Stimulated activated CD4-positive, alpha-beta T cell treated with anti-CD3 and anti-CD28 coated beads, Interleukin-2, amount 100 ng/mL, for 4 hours (primary cell): ENCODE measurements at places on chromosomes 3 and 15.

- DNase-seq = no peak
These were observed at the start of gene HCN4 for GRCh38 chr15:73368301-73369136. TSS of gene HCN4 (minus strand) at chr15:73368958. CDS start at chr15:73368270, 688 bp downstream.

DNA sequence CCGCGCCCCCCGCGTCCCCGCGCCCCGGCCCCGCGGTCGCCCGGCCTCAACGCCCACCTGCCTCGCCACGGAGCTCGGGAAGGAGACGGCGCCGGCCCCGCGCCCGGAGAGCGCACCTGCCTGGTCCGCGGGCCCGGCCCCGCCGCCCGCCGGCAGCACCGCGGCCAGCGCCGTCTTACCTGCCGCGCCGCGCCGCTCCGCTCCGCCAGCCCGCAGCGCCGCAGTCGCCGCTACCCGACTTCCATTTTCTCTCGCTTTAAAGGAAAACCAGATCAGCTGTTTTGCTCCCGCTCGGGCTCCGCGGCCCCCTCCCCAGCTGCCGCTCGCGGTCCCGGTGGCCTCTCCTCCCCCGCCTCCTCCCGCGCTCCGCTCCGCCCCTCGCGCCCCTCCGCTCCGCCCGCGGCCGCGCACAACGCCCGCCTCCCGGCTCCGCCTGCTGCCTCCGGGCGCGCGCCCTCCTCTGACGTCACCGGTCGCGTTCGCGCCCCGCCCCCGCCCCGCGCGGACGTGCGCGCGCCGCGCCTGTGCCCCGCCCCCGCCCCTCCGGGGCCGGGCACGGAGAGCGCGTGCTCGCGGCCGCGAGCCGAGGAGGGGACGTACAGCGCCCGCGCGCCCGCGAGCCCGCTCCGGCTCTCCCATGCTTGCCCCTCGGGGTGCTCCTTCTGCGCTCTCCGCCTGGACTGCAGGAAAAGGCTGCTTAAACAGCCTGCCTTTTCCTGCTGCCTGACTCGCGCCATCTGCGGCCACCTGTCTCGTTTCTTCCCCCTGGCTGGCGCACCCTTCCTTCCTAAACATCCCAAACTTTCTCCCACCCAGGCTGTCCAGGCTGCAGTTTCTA is 159.8 kb upstream of the CHRNA7 start:
- peak; percentile 81 for DNase-seq

DNA sequence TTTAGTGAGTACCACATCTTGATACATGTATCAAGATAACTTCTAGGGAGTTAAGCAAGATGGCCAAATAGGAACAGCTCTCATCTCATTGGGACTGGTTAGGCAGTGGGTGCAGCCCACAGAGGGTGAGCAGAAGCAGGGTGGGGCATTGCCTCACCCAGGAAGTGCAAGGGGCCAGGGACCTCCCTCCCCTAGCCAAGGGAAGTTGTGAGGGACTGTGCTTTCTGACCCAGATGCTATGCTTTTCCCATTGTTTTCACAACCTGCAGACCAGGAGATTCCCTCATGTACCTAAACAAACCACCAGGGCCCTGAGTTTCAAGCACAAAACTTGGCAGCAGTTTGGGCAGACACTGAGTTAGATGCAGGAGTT is 665.0 kb upstream of the CBLB start:
- no peak for DNase-seq

GRCh38 chr15:101023501-101024072 is 104.4 kb downstream of the LRRK1 start:
- no peak for DNase-seq

- no peak for DNase-seq
These were observed 14.4 kb downstream of the NGLY1 start for GRCh38 chr3:25768851-25769250.

GRCh38 chr15:28025413-28025812 is 73.7 kb downstream of the OCA2 start:
- DNase-seq = no peak

GRCh38 chr15:63460210-63461155 is 43.9 kb upstream of the USP3 start:
- no peak for DNase-seq

GRCh38 chr15:40930430-40931299 is 1.5 kb downstream of the DLL4 start:
- peak; percentile 25 for DNase-seq

DNA sequence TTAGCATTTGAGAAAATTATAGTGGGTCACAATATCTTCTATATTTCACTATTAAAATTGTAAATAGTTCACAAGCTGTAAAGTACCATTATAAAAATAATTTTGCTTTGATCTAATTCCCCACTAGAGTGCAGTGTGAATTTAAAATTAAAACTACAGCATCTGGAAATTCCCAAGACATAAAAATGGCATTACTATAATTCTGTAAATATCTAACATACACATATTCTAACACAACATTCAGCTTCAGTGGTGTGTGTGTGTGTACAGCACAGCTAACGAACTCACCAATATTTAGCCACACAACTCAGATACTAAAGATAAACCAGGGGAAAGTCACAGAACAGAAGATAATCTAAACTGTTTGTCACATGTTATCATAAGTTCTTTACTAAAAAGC is 424.9 kb upstream of the ZNF385D start:
- no peak for DNase-seq

DNA sequence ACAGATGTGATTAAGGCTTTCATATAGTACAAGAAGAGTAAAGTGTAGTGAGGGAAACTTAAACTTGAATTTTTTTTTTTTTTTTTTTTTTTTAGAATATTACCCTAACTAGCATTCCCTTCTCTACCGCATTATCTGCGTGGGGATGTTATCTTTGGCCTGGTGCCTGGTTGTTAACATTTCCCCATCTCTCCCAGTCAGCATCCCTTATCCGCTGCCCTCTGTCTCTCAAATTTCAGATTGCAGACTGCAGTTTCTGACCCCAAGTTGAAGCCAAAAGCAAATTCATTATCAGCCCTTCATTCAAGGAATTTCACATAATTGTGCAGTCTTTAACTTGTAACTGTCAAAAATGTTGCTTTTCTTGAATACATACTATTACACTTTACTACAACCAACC is 353.0 kb downstream of the PLOD2 start:
- no peak for DNase-seq

DNA sequence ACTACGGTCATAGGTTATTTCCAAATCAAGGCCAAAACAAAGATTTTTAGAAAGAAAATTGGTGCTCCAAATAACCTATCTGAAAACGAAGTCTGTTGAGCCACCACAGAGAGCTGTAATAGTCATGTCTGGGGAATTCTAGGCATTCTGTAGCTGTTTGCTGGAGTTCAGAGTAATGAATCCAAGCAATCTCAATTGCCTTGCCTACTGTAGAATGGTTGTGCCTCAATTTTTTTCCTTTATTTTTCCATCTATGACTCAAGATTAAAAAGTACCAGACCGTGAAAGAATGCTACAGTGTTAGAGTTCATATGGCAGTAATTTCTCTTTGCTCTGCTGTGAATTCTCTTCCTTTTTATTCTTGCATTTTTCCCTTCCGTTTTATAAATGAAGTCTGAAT is 1007.2 kb upstream of the ALCAM start:
- no peak for DNase-seq

- no peak for DNase-seq
These were observed 58.3 kb downstream of the SMAD6 start for GRCh38 chr15:66760097-66760967.

- no peak for DNase-seq
These were observed 49.0 kb downstream of the MSL2 start for GRCh38 chr3:136146981-136147729.

DNA sequence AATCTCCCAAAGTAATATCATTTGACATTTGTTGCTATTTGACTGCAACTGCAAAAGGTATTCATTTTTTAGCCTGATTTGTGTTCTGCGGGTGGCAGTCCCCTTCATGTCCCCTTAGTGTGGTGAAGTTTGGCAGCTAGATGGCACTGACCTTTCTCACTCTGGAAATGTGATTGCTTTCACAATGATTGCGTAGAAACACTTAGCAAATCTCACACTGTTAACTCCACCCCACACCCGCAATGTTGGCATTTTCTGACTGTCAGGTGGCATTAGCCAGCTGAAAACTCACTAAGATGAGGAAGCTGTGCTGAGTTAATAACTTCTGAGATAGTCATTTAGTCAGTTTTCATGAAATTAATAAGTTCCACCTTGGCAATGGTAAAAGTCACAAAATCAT is 76.9 kb downstream of the TRIM69 start:
- no peak for DNase-seq

DNA sequence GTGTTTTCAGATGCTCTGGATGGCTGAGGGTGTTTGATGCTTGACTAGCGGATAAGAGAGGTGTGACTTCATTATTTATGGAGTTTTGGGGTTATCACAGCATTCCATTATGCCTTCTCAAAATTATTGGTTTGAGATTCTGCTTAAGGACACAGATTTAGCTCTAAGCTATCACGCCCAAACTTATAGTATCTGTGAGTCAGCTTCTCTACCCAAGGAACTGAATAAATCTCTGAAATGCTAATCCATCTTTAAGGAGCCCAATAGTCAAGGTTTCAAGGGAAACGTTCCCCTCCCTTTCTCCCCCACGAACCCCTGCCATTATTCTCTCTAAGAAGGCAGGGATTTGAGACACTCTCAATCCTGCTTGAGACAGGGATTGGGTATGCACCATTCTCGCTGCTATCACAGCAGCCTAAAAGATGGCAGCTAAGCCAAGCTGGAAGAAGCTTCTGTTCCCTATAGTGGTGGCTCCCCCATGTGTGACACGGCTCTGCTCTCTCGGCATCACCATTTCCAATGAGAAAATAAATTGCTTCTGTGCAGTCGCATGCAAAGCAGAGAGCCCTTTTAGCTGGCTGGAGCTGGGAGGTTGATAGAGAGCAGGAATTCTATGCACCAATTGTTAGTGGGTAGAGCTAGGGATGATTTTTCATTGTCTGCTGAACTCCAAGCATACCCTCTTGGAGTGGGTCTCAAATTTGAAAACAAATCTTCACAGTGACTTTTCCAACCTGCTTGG is 151.1 kb downstream of the IL20RB start:
- DNase-seq = no peak

GRCh38 chr3:4340411-4341335 is 37.5 kb downstream of the SETMAR start:
- DNase-seq = no peak

- no peak for DNase-seq
These were observed 9.2 kb upstream of the PDZRN3 start for GRCh38 chr3:73633916-73634344.

GRCh38 chr3:189123595-189124387 is 48.0 kb upstream of the TPRG1 start:
- DNase-seq = no peak

GRCh38 chr3:65558826-65559225 is 479.9 kb downstream of the MAGI1 start:
- no peak for DNase-seq

DNA sequence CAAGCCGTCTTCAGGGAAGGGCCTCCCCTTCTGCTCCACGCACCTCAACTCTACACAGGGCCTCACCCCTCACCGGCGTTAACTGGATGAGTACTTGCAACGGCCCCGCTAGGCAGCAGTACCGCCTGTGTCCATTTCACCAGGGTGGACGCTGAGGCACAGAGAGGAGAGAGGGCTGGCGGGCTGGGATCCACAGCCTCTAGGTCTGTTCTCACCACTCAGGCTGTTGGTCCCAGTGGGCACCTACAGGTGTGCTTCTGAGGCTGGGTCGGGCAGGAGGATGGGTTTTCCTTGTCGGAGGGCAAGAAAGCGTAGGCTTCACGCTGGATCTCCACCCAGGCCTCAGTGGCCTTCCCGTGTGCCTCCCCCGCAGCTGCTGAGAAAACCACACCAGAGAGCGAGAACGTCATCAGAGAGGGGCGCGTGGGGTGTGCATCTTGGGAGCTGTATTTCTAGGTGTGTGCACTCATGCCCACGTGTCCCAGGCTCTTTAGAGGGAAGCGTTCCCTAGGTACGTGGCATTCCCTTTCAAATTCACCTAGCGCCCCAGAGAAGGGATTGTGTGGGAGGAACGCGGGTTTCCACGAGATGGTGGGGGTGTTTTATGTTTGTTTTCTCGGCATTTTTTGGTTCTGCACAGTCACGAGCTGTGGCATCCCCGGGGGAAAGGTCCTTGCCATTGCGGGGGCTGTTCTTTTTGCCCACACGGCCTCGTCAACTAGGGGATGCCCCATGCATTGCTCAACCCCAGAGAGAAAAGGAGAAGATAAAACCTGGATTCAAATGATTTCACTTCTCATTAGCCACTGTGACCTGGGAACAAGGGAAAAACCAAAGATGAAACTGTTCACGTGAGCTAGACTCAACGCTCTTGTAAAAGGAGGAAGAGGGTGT is 67.7 kb downstream of the MGLL start:
- DNase-seq = peak; percentile 41

DNA sequence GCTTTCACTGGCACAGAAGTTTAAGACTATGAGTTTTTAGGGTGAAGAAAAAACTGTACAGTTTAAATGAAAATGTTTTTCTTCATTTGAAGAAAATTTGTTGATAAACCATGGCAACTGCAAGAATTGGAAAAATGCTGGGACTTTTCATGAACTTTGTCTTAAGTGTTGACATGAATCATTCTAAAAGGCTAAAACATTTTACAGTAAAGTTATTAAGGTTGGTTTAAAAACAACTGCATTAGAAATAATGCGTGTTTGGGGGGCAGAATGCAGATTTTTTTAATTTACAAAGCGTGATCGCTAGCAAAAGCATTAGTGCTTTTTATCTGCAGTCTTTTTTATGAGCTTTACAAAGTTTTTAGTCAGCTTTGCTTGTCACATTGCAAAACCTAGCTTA is 601.9 kb upstream of the TGFBR2 start:
- DNase-seq = no peak

DNA sequence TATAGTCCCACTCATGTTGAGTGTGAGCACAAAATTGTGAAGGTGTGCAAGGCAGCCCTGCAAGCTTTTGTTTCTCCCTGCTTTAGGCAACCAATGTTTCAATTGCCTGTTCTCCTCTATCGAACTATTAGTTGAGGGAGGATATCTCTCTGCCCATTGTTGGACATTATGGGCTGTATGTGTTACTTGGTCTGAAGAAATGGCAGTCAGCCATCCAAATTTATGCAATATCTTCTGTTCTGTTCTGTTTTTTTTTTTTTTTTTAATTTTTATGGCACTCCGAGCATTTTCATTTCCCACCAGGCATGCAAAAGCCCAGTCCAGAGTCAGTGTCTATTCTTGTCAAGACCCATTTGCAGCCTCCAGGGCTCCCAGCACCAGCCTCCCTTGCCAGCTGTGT is 44.0 kb downstream of the ANAPC13 start:
- DNase-seq = no peak

DNA sequence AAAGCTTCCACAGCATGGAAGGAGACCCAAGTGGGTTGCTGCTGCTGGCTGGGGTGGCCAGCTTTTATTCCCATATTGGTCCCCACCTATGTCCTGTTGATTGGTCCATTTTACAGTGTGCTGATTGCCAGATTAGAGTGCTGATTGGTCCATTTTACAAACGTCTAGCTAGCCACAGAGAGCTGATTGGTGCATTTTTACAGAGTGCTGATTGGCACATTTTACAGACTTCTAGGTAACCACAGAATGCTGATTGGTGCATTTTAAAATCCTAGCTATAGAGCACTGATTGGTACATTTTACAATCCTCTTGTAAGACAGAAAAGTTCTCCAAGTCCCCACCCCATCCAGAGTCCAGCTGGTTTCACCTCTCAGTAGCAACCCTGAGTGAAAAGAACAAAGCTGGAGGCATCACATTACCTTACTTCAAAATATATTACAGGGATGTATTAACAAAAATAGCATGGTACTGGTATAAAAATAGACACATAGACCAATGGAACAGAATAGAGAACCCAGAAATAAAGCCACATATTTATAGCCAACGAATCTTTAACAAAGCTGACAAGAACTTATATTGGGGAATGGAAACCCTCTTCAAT is 7.5 kb upstream of the ACVR2B start:
- no peak for DNase-seq

- DNase-seq = no peak
These were observed 398.9 kb upstream of the TPRG1 start for GRCh38 chr3:188772886-188773285.
